Caki2 (cell line): ENCODE measurements at places on chromosomes 2 and 18. TPM values are rescaled to one million over a fixed set of nuclear protein-coding genes. Genes with fewer than 3 reads are reported as not detected.
A peak's percentile ranks its signal among the peaks of the same experiment; 100 is the strongest.

DNA sequence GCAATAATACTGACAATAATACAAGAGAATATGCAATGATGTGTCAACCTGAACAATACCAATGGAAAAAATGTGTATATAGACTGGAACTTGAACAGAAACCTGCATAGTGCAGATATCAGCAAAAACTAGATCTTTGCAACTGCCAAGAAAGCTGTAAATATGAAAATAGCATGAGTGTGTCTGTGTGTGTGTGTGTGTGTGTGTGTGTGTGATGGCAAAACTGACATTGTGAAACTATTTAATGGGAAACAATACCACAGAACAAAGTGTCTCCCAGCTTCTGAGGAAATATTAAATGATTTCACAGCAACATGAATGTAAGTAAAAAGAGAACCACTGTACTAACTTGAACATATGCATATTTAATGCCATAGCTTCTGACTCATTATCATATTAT, 558.2 kb upstream of the LINC00305 start:
- no peak for DNase-seq

Gene NCL
- 60.7 and 106 TPM in 2 replicates for total RNA-seq

DNA sequence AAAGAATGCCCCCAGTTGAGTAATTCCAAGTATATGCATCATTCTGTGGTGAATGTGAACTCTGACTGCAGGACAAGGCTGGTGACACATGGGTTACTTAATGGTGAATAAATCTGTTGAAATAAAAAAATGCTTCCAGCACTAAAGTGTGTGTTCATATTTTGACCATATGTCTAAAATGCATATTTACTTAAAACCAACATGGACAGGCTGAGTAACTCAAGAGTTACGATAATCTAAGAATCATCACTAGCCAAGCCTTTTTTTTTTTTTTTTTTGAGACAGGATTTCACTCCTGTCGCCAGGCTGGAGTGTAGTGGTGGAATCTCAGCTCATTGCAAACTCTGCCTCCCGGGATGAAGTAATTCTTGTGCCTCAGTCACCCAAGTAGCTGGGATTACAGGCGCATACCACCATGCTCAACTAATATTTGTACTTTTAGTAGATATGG, 47.1 kb upstream of the CCBE1 start:
- no peak for DNase-seq

GRCh38 chr2:187148059-187148714, 299.2 kb upstream of the ZSWIM2 start:
- DNase-seq, result no peak

Gene HOXD13
- total RNA-seq, result not detected in 2 replicates

Gene OTOF
- not detected in 2 replicates for total RNA-seq

DNA sequence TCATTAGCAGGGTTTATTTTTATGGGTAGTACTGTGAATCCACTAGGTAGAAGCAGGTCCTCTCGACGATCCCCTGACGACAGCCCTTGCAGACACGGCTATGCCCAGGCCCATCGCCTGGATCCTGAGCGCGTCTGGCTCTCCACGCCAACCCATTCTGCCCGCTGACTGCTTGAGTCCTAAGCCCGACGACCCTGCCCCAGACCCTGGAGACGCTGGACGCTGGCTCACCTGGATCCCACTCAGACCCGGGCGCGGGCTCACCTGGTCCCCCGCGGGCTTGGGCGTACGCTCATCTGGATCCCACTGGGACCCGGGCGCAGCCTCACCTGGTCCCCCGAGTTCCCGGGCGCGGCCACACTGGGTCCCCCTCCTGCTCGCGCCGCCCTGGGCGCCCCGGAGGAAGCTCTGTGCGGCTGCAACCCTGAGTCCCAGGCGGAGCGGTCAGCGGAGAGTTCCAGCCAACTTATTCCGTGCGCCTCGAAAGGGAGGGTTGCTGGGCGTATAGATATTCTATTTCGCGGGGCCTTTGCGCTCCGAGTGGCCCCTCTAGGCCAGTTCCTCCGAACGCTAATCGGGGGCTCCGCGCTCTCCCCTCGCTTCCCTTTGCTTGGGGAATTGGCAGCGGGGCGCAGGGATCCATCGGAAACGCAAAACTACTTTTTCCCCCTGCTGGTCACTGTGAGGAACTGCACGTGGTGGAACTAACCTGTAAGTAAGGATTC, 22.4 kb upstream of the RMP24 start:
- peak; percentile 31 for DNase-seq
